ENCODE measurements at places on chromosomes 4 and X. TPM values are rescaled to one million over a fixed set of nuclear protein-coding genes. Genes with fewer than 3 reads are reported as not detected.

DNA sequence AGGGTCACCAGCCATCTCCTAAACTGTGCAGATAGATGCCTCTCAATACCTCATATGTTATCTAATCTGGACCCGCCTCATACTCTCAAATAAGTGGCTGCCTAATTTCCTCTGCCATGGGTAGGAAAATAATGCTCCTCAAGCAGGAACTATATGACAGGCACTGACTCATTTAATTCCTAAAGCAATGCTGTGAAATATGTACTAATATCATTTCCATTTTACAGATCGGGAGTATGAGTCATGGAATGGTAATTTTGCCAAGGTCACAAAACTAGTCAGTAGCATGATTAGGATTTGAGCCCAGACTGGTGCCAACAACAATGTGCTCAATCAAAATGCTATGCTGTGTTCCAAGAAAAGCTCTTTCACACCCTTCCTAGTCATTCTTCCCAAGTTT is 3.0 kb upstream of the NXT2 start:
- no peak for DNase-seq

- no peak for DNase-seq
These were observed 283.5 kb upstream of the FTHL17 start for GRCh38 chrX:31355206-31355955.

DNA sequence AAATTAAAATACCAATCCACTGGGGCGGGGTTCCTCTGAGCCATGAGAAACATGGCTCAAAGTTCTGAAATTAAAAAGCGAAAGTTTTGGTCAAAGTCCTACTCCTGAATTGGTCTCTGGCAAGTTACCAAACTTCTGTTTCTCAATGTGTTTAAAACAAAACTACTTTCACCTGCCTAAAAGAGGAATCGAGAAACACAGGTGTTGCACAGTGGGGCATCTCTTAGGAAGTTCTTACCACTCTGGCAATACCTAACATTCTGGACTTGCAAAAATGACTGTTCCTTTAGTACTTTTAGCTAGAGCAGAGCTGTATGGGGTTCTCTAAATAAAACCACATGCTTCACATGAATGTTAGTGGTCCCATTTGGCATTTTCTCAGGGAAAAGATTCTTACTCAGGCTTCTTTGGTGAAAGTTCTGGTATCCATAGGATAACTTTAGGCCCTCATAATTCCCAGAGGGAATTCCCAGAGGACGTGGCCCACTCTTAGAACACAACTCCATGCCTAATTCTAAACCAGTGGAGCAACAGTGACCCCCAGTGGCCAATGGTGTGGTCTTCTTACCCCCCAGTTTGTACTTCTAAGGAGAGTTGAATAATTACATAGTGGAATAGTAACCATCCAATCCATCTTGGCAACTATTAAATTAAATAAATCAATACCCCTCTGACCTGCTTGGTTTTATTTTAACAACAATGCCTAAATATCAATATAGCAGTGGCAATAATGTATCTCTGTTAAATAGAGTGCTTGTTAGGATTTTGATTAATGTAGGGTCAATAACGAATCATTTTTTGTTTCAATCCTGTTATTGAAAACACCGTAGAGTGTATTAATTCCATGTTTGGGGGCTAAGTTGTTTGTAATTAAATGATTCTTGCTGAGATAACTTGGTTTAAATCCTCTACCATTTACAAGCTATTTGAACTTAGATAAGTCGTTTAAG is 21.9 kb downstream of the BMP3 start:
- DNase-seq = no peak

DNA sequence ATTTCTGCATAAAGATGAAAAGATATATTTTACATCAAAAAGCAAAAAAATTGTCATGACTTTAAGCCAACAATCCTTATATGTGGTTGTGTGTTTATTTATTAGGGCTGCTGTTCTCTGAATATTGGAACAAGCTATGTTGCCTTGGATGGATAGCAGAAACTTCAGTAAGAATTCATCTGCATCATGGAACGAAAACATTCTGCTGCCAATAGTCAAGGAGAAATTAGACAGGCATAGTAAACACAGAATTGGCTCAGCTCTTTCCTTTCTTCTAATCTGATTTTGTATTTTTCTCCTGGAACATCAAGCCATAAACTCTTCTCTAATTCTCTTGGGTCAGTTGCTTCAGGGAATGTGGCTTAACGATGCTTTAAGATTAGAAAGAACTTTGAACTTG is 1257.0 kb downstream of the NLGN4X start:
- DNase-seq = no peak

Gene SLC4A4
- total RNA-seq = 1.8 TPM
